ENCODE measurements at places on chromosomes 7 and 10.

DNA sequence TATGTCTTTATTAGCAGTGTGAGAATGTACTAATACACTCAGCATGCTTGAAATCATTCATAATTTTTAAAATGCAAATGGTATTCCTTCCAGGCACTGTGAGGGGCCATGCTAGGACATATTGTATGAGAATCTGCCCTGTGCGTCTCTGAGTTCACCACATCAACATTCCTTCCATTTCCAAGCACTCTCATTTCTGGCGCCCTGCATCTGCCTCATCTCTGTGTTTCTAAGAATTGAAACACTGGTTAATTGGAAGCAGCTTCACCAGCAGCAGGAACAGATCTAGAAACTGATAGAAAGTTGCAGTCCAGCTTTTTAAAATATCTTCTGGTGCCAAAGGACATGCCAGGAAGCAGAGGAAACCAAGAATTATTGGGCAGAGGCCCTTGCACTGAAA, 555.9 kb upstream of the DPP6 start:
- no peak for DNase-seq

DNA sequence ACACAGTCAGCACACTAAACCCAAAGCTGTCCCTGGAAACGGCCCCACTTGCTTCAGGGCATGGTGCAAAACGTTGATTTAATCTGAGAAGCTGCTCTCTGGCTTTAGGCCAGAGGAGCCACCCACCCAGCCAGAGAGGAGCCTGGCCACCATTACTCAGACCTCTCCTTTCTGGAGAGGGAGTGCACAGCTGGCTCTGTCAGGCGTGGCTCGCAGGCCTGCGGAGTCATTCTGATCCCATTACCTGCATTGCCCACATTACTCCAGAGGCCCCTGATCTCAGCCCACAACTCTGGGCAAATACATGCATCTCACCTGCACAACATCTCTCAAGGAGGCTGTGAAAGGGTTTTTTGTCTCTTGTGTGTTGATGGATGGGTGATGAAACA, 370.0 kb upstream of the IGFBP3 start:
- no peak for DNase-seq

DNA sequence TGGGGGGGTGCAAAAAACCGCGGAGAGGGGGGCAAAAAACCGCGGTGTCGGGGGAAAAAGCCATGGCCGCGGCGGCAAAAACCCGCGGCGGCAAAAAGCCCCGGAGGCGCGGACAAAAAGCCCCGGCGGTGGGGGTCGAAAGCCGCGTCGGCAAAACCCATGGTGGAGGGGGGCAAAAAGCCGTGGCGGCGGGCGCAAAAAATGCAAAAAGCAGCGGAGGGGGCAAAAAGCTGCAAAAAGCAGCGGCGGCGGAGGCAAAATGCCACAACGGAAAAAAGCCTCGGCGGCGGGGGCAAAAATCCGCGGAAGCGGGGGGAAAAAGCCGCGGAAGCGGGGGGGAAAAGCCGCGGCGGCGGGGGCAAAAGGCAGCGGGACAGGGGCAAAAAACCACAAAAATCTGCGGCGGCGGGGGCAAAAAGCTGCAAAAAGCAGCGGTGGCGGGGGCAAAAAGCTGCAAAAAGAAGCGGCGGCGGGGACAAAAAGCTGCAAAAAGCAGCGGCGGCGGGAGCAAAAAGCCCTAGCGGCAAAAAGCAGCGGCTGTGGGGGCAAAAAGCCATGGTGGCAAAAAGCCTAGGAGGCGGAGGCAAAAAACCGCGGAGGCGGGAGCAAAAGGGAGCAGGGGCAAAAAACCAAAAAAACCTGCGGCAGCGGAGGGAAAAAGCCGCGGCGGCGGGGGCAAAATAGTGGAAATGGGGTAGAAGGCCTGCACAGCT, 418.9 kb downstream of the ZNF716 start:
- no peak for DNase-seq

GRCh38 chr7:103113164-103113563, 35.7 kb downstream of the NAPEPLD start:
- DNase-seq: no peak

DNA sequence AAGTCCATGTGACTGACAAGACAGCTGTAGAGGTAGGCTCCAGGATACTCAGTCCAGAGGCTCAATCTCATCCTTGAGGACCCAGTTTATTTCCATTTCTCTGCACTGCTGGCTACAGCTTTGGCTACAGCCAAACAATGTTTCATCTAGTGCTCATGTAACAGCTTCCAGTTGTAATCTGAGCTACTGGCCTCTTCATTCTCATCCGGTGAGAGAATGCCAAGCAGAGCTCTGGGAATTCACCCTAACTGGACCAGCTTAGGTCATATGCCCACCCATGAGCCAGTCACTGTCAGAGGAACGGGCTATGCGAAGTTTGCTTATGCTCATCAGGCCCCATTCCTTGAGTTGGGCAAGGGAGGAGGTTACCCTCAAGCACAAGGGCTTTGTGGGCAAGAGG, 192.9 kb downstream of the EVX1 start:
- DNase-seq: no peak

DNA sequence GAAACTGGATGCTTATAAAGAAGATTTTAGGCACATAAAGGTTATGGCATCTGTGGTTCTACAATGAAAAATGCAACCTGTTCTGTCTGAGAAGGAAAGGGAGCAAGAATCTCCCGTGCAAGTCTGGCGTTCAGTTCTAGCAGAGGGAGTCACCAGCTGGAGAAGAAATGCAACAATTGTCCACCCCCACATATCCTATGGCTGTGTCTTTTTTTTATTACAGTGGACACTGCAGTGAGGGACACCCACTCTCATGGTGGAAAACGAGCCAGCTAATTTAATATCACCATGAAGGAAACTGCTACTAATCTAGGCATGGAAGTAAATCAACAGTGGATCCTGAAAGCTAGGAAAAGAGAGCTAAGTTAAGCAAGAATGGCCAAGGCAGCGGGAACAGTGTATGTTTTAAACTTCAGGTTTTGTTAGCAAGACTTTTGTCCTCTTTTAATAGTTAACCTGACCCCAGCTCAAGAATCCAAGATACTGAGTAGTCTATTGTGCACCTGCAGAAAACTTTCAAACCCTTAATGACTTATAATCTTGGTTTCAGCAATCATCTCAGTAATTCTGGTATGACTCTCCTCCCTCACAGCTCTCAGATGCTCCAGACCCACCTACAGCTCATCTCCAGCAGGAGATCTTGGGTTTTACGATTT, 149.3 kb downstream of the FGFR2 start:
- no peak for DNase-seq

GRCh38 chr10:11560076-11560709, 51.3 kb downstream of the USP6NL start:
- no peak for DNase-seq

DNA sequence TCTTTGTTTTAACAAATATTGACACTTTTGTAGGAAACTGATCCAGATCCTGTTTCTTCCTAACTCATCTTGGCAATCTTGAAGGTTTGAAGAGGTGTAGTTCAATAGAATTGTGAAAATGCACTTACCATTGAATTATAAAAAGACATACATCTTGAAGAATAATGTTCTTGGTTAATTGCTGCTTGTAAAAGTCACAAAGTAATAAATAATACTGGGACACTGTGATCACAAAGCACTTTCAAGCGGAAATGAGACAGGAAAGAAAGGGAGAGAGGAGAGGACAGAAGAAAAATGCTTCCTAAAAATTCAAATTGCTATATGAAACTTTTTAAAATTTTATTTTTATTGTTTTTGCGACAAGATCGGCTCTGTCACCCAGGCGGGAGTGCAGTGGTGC, 15.2 kb upstream of the NFE2L3 start:
- DNase-seq: no peak

DNA sequence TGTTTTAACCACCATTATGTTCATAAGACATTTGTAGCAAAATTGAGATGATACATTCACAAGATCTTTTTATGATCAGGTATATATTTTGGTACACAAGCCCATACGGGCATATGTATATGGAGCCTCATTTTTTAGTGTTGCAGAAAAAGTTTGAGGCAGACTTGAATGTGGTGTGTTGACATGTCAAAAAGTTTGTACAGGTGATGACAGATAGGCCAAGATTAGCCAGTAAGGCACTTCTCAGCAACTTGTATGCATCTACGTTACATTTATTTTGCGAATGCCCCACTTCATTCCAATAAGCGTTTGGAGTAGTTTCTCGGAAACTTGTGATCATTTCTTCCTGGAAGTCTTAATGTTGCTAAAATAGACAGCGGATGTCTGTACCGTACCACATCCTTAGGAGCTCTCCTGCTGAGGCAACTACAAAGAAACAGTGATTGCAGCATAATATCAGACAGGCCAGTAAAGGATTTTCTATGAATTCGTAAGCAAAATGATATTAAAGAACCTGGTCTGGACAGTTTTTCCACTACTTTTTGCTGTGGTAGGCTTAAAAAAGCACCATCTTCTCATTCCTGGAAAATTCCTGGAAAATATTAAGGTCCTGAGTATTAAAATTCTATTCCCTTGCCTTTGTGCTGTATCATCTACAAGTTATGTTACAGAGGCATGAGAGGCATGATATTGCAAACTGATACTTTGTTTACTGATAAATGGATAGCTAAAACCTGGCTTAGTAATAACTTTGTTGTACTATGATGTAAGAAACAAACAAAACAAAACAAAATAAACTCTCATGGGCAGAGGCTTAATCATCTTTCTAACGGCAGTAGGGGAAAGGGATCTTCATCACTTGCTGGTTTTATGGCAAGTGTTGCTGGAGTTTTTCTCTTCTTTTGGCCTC, 153.6 kb downstream of the HDAC9 start:
- no peak for DNase-seq

DNA sequence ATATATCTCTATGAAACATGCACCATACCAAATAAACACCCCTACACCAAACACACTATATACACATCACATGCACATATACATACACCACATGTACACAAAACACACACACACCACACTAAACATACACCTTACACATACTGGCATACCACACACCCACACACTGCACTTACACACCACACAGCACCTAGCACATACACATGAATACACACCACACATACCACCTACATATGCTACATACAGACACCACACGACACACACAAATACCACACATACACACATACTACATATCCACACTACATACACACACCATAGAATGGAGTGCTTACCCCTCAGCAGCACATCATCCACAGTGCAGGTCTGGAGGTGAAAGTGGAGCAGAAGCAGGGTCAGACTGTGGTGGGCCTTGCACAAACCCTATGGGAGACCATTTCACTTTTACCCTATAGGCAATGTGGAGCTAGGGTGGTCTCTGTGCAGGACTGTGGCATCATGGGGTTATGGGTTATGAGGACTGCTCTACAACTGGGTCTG, 64.6 kb downstream of the WDFY4 start:
- DNase-seq: no peak

GRCh38 chr7:32037650-32038198, 32.5 kb downstream of the PDE1C start:
- DNase-seq: no peak

GRCh38 chr7:33592718-33593117, 312.6 kb upstream of the BMPER start:
- no peak for DNase-seq

- no peak for DNase-seq
These were observed 67.0 kb upstream of the HPS1 start for GRCh38 chr10:98513704-98514103.

- DNase-seq: no peak
These were observed at the start of gene LDB3 for GRCh38 chr10:86668297-86669165. TSS of gene LDB3 (plus strand) at chr10:86668511. CDS start at chr10:86668692, 181 bp downstream.

DNA sequence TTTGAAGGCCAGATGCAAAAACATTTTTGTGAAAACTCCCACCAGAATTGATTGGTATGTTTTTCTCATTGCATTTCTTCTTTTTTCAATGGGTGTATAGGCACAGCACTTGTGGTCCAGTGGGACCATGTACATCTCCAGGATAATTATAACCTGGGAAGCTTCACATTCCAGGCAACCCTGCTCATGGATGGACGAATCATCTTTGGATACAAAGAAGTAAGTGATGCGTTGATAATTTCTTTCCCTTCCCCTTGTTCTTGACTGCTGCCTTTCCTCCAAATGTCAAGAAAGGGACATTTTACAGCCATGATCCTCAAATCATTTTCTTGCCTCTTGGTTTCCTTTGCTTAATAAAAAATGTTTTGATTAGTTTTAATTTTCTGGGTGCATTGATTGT, 331.5 kb downstream of the PLXDC2 start:
- no peak for DNase-seq

DNA sequence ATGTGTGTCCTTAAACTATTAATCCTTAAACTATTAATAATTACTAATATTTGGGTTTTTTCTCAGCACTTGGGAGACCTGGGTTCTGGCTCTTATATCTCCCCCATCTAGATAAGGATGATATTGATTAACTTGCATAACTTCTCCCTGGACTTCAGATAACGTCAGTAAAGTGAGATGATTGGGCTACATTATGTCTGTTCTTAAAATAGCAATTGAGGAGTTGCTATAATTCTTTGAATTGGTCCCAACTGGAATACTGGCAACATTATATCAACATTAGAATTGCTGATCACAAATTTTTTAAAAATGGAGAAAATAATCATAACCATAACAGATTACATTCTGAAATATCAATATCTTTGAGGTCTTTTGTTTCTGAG, 1.9 kb downstream of the APBB1IP start:
- DNase-seq: no peak

DNA sequence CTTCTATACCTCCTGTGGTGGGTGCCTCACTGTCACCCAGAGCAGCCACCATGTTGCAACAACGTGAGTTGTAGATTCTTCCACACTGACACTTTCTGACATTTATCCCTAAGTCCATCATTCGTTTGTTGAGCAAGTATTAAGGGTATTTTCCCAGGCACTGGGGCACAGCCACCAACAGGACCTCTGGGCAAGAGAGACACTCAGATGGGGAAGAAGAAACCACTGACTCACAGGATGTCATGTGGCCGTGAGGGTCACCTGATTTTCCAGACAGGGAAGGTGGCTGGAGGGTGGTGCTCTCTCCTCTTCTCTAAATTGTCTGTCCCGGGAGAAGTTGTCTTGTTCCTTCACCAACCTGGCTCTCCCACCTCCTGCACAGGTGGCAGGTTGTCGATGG, 51.7 kb upstream of the PPIF start:
- no peak for DNase-seq

DNA sequence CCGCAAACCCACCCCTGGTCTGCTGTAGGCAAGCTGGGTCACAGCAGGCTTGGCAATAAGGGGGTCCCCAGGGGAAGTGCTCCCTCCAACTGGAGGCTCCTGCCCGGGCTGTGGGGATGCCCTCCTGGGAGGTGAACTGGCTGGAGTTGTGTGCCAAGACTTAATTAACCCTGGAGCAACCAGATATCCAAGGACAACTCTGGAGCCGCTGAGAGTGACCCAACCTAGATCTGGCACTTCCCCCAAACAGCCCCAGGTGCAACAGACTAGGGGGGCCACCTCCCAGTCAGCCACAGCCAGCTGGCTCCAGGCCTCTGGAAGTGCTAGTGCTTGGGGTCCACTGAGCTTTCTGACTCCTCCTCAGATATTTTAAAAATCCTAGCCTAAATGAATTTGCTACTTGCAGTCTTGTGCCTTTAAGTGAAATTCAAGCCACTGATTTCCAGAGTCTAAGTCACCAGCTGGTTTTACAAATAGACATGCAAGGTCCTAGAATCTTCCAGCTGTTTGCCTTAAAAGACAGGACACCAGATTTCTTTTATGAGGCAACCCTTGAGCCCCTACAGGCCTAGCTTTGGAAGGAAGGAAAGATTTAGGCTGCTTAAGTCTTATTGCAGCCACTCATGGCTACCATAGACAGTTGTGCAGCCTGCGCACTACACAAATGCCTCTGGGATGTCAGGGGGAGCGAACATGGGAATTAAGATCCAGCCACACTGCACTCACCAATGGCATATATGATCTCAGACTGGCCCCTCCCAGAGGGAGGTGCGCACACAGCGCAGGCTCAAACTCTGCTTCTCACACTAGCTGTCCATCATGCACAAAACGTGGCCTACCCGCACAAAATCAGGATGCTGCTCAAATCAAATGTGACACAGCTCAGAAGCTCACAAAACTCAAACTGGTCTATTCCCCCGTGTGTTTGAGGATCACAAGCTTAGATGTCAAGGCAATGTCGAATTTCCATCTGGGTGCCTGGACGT, 42.6 kb upstream of the MYL10 start:
- DNase-seq: no peak
